ENCODE measurements at places on chromosomes 11 and 22.

DNA sequence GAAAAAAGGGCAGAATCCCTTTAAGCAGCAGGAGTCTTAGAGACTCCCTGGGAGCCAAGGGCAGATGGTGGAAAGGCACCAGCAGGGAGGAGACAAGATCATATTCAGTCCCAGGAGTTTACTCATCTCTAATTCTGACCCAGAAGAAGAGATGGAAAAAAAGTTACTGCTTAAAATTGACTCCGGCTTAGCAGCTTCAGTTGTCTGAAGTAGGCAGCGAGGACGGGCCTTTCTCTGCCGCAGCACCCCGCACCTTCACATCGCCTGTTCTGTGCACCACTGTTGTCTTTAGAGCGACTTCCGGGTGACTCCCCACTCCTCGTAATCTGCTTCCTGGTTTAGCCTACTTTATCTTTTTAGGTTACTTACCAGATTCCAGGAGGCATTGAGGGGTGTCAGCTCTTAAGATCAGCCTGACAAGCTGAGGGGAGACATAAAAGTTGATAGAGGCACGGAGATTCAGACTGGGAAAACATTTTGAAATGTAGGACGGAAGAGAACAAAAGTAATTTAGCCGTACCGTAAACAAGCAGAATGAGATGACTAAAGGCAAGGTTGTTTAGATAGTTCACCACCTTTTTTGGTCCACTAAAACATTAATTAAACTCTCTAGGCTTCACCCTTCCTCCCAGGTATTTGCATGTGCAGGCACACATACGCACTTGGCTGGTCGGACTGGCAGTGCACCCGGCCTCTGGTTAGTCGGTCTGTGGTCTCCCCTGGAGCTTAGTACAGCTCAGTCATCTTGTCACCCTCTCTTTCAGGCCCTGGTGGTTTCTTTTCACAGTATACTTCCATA is 74.3 kb downstream of the CECR2 start:
- DNase-seq = no peak

DNA sequence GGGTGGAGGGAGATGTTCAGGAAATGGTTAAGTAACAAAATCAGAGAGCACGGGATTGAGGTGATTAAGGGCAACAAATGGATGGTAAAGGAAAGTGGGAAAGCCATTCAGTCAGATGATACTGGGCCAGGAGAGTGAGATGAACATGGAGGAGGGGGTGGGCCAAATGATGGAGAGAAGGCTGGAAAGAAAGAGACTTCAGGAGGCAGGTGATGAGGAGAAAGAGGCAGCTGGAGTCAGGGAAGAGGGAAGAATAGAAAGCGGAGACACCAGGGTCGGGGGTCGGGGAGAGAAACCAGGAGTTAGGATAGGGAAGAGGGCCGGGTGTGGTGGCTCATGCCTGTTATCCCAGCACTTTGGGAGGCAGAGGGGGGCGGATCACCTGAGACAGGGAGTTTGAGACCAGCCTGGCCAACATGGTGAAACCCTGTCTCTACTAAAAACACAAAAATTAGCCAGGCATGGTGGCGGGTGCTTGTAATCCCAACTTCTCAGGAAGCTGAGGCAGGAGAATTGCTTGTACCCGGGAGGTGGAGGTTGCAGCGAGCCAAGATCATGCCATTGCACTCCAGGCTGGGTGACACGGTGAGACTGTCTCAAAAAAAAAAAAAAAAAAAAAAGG is 4.7 kb upstream of the KDM2A start:
- no peak for DNase-seq

GRCh38 chr11:71251151-71251721 is 1.1 kb downstream of the SHANK2 start:
- DNase-seq = peak; percentile 71

GRCh38 chr22:25404928-25405816 is 159.3 kb upstream of the GRK3 start:
- no peak for DNase-seq

GRCh38 chr11:123901867-123902266 is at the start of gene OR8D4:
OR8D4 (plus strand) TSS chr11:123902167; CDS start chr11:123906432, 4,265 bp downstream.
- no peak for DNase-seq

GRCh38 chr11:103939694-103940093 is 96.7 kb upstream of the DDI1 start:
- no peak for DNase-seq

- DNase-seq = no peak
Observed at GRCh38 chr11:45927332-45927683, 4.9 kb downstream of the LARGE2 start.

DNA sequence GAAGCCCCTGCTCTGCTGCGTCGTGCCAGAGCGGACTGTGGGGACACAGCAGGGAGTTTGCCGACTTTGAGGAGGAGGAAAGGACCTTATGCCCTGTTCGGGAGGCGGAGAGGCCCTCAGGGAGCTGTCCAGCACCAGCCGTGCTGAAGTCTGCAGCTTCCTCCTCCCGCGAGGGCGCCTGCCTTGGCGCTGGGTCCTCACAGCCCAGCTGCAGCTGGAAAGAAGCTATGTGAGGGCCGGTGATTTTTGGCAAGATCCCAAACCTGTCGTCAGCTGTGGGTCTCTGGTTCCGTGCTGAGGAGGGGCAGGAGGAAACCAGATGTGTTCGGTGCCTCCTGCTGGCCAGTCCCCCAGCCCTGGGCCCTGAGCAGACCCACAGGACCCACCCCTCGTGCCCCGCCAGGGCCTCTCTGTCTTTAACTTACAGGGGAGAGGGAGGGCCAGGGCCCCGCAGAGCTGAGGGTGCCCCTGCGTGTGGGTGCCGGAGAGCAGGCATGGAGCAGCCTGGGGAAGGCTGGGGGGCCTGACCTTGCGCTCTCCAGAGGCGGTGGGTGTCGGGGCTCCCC is 12.0 kb downstream of the BRSK2 start:
- peak; percentile 85 for DNase-seq

DNA sequence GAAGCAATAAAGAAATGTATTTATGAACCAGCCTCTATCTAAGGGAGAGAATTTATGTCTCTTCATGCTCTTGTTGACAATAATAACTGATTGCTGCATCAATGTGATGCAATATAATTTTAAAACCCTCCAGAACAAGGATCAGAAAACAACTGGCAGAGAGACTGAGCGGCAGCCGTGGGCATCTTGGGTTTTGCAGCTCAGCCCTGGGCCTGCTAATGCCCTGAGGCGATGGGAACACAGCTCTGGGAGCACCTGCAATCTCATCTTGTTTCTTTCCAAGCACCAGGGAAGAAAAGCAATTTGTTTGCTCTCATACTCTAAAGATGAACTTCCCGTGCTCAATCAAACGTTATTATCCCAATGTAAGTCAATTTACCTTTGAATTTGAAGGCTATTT is 245.7 kb downstream of the ST3GAL4 start:
- DNase-seq = no peak

DNA sequence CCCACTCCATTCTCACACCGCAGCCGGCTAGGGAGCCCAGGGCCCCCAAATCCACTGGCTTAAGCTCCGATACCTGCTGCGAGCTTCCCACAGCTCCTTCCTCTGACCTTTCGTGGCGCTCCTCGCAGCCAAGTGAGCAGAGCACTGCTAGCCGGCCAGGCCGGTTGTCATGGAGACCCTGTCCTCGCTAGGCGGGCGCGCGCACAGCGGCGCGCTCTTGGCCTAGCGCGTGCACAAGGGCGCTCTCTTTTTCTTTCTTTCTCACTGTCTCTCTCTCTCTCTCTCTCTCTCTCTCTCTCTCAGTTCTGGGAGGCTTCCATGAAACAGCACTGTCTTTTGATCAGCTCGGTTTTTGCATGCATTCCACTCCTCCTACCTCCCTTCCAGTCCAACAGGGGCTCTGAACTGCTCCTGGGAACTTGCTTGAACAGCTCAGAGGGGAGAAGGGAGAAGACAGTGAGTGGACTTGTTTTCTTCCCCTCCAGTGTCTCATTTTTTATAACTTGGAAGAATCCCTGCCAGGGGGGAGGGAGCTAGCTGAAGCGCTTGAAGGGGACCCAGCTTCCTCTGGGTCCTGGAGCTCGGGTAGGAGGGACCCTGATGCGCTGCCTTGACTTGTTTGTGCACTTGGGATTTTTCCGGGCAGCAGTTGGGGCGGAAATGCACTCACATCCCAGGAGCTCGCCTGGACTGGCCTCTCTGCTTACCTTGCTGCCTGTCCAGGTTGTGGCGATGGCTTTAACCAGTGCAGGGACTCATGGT is 100.3 kb upstream of the AKIP1 start:
- DNase-seq = peak; percentile 88

- no peak for DNase-seq
Observed at GRCh38 chr11:111419641-111420327, 40.7 kb upstream of the POU2AF1 start.

DNA sequence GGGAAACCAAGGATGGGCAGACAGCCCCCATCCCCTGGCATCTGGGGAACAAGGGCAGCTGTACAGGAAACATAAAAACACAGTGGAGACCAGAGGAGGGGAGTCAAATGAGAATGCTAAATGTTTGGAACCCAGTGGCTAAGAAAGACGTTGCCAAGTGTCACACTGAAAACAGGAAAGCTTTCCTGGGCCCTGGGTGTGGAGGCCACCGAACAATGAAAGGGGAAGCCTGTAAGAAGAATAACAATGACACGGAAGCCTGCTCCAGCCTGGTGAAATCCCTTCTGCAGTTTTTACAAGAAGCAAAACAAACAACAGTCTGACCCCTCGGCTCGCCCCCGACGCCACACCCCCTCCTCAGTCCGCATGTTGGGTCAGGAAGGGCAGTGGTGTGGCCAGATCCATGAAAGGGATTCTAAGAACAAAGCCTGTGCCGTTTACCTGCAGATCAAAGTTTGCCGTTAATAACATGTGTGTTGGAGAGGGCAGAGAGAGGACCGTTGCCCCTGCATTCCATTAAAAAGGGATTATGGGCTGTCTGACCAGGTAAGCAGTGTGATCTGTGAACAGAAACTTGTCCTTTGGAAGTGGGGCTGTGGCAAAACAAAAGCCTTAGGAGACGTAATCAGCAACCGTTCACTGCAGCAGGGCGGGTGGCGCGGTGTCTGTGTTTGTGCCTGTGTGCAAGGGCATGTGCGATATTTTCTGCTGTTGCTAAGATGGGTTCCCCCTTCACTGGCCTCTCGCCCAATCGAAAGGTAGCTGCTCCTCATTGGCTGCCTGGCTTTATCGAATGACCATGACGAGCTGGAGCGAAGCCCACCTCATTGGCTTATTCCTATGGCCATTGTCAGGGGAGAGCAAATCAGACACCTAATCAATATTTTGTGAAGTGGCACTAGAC is 113.7 kb upstream of the BLID start:
- no peak for DNase-seq

GRCh38 chr11:13487661-13488030 is 8.2 kb downstream of the PTH start:
- DNase-seq = no peak

GRCh38 chr22:37239336-37240239 is 4.5 kb downstream of the RAC2 start:
- no peak for DNase-seq

GRCh38 chr22:33756508-33756949 is 163.7 kb downstream of the LARGE1 start:
- no peak for DNase-seq

DNA sequence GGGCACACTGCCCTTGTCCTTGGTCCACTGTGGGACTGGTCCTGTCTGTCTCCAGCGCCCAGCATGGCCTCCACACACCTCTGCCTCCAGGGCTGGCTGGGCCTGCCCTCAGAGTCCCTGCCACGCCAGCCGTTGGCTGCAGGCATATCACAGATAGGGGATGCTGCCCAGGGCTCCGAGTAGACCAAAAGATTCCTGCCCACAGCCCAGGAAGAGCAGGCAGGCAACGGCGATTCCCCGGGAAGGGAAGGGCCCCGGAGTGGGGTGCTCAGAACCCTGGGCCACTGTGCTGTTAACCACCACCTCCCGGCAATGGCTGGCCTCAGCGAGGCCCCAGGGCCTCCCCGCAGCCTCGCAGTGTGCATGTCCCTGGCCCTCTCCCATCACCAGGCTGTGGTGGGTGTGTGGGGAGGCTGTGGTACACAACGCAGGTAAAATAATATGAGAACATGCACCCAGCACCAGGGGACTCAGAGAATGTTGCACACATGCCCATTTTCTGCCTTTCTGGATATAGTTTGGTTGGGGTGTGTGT is 2.2 kb downstream of the IFITM5 start:
- peak; percentile 62 for DNase-seq

DNA sequence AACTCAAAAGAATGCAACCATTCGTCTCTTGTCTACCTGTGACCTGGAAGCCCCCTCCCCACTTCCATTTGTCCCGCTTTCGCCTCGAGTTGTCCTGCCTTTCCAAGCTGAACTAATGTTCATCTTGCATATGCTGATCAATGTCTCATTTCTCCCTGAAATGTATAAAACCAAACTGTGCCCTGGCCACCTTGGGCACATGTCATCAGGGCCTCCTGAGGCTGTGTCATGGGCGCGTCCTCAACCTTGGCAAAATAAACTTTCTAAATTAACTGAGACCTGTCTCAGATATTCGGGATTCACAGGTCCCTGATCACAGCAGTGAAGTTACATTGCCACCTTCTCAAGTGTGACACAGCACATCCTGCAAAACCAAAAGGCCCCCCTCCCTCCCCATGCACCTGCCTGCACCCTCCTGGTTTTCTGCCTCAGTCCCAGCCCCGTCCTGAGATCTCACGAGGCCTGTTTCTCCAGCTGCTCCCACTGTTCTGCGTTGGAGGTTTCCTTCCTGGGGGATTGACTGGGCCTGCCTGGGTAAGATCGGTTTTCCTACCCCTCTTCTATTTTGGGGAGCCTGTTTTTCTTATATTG is 1328.7 kb downstream of the TBC1D22A start:
- DNase-seq = peak; percentile 37

GRCh38 chr11:66263785-66264184 is 4.7 kb upstream of the RAB1B start:
- no peak for DNase-seq

GRCh38 chr11:45751430-45751829 is 53.5 kb upstream of the SLC35C1 start:
- DNase-seq = no peak

DNA sequence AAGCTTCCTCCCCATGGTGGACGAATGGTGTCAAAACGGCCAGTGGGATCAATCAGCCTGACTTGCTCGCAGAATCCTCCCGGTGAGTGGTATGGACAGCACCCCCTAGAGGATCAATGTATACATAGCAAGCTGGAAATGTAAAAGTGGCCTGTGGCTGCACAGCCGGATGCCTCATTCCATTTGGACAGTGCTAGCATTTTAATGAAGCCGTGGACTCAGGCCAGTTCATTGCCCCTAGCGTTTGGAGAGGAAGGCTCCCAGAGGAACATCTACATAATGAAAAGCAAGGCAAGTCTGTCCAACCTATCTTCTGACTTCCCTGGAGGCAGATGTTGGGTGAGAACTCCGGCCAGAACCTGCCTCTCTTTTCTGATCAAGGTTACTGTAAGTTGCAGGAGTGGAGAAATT is 942.3 kb downstream of the NTM start:
- DNase-seq = no peak

- no peak for DNase-seq
Observed at GRCh38 chr22:44825310-44826150, 73.2 kb downstream of the ARHGAP8 start.

- DNase-seq = peak; percentile 84
Observed at GRCh38 chr11:1559111-1559951, 12.7 kb downstream of the DUSP8 start.

GRCh38 chr11:37973941-37974340 is 1375.9 kb upstream of the RAG2 start:
- no peak for DNase-seq

- DNase-seq = no peak
Observed at GRCh38 chr11:19683141-19683805, 29.4 kb upstream of the NAV2 start.
